Renal cortex interstitium (tissue), 15 donors: ENCODE measurements at places on chromosomes 1 and 21. TPM values are rescaled to one million over a fixed set of nuclear protein-coding genes. Genes with fewer than 3 reads are reported as not detected.

Gene WDR26
- polyA plus RNA-seq: 99.6 TPM

DNA sequence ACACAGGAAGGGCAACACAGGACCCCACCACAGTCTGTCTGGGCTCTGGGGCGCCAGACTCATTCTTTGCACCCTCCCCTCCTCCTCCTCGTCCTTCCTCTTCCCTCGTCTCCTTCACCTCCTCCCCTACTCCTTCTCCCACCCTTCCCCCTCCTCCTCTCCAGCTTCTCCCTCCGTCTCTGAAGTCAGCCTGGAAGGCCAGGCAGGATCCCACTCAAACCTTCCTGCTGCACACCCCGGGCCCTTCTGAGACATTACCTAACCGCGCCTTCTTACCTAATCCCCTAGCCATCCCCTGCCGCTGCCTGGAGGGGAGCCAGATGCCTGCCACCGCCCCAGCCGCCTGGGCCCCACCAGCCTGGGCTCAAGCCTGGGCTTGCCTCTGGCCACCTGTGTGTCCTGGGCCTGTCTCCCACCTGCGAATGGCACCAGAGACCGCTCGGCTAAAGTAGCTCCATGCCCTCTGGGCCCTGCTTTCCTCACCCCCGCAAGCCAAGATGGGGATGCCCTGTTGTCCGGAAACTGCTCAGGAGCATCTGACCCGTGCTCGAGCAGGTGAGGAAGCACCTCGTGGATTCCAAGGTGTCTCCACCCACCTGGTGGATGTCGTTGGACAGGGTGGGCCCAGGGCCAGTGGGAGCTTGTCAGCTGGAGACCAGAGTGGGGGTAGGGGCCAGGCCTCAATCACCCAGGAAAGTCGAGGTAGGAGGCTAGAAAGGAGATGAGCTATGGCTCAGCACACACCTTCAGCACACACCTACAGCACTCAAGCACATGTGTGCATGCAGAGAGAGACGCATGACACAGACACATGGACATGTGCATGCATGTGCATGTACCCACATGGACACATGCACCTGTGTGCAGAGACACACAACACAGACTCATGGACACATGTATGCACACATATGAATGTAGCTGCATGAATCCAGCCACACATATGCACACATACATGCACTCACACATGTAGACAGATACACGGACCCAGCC, 31.9 kb downstream of the WNT9A start:
- DNase-seq: no peak

DNA sequence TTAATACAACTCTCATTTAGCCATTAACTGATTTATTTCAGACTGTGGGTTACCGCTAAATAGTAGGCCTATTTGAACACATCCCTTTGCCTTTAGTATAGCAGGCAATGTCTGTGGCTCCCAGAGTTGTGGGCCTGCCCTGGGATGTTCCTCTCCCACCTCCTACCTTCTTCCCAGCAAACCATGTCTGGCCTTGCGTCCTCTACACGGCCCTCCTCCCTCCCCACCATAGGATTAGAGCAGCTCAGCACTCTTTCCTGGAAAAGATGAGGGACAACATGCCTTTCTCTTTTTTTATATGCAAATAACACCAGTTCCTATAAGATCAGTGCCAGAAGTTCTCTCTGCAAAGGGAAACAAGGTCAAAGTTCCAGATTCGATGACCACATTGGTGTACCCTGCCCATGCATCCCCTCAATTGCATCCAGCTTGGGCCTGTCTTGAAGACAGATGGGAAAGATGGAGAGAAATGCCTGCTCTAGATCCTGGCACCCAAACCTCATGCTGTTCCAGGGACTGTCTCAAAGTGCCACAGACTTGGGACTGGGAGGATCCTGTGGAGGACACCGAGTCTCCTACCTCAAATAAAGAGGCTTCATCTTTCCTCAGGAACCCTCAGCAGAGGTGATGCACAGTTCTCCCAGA, 57.2 kb downstream of the CD46 start:
- no peak for DNase-seq

Gene TMIGD3
- polyA plus RNA-seq: 1.7 TPM

Gene GLIS1
- 4.8 TPM for polyA plus RNA-seq

- DNase-seq: no peak
These were observed 1141.6 kb upstream of the ADGRL2 start for GRCh38 chr1:80659161-80659560.

DNA sequence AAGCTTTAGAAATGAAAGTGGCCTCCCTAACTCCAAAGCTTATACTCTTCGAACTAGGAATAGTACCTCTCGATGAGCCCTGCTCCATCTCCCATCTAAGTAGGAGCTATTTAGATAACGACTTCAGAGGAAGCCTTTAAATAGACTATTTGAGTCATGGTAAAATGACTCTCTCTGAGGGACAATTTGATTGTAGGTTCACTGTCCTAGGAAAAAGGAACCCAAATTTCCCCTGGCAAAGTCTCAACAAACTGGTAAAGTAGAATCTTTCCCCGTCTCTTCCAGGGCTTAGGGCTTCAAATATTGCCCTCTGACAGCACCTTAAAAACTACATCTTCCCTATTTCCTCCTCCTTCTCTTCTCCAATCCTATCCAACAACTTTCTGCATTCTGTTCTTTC, 2.0 kb upstream of the FCER1A start:
- DNase-seq: no peak
